ENCODE measurements at places on chromosomes 12 and 14. TPM values are rescaled to one million over a fixed set of nuclear protein-coding genes. Genes with fewer than 3 reads are reported as not detected.

SLC6A15 gene
- total RNA-seq, result not detected

DNA sequence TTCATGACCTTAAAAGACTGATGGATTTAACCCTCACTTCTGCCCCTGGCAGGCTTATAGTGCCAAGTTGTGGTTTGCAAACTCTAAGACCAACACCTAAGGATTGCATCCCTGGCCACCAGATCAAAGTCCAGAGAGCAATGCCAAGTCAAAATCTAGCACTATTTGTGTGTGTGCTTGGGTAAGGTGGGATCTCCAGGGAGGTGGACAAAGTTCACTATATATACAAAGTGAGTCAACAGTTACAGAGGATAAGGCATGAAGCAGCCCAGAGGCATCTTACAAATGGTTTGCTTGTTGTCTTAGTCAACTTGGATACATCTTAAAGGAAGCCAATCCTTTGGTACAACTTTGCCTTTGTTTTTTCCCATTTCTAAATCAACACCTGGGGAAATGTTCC lies 137.3 kb downstream of the MSRB3 start:
- no peak for DNase-seq

- no peak for DNase-seq
These were observed 8.6 kb upstream of the ANKRD9 start for GRCh38 chr14:102518063-102518648.

GRCh38 chr14:22268875-22269274 lies 320.1 kb downstream of the DAD1 start:
- no peak for DNase-seq

DNA sequence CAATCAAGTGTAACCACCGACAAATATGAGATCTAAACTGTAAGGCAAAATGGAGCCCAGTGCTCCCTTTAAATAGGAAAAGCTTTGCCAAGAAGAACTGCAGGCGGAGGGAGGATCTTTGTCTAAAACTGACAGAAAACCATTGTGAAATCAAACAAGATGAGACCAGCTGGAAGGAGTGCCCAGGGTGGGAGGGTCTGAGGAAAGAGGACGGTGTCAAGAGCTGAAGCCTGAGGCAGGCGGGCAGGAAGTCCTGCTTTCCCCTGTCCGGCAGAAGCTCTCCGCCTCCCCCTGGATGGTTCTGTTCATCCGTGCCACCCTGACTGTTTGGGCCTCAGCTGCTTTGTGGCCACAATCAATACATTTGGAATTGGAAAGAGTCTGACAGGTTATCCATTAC lies 37.5 kb downstream of the CDC42BPB start:
- DNase-seq, result no peak

RCOR1 gene
- total RNA-seq, result 11.0 TPM

GRCh38 chr12:88958946-88959345 lies 378.7 kb upstream of the KITLG start:
- no peak for DNase-seq

DNA sequence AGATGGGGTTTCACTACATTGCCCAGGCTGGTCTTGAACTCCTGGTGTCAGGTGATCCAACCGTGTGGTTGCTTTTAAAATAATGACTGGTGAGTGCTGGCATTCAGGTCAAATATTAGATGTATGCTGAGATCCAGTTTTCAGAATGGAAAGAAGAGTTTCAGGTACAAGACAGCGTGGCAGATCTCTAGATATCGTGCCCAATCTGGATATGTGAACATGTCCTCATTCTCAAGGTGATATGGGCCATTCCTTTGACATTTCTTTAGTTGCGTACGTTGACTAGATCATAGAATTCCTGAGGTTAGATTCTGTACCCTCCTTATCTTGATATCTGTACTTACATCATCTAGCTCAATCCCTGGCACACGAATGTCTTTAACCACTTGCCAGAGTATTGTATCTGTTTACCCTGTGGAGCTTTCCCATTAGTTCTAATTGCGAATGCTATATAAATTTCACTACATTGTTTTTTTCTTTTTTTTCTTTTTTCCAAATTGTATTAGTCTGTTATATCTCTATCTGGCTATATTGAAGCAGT lies 80.2 kb downstream of the ANO6 start:
- no peak for DNase-seq

GRCh38 chr14:75283162-75283832 lies 4.7 kb downstream of the FOS start:
- no peak for DNase-seq

GRCh38 chr12:42473130-42473529 lies 116.4 kb downstream of the PRICKLE1 start:
- DNase-seq, result no peak

GDF3 gene
- total RNA-seq, result 0.19 TPM

- DNase-seq, result no peak
These were observed 16.1 kb downstream of the TAMALIN start for GRCh38 chr12:52022841-52023181.

DNA sequence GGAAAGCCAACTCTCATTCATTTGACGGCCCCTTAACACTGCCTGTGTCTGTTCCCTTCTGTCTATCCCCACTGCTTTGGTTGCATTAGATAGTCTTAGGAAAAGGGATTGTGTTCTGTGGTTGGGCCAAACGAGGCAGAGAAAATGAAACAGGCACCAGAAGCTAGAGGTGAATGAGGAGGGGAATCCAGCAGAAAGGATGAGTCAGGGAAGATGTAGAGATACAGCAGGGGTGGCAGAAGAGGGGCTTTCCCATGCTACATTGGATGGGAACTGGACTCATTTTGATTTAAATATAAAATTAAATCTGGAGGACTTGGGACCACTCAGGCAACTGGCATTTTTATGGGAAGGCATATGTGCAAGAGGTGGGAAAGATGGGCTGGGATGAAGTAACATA lies 43.3 kb downstream of the OTOGL start:
- no peak for DNase-seq

DNA sequence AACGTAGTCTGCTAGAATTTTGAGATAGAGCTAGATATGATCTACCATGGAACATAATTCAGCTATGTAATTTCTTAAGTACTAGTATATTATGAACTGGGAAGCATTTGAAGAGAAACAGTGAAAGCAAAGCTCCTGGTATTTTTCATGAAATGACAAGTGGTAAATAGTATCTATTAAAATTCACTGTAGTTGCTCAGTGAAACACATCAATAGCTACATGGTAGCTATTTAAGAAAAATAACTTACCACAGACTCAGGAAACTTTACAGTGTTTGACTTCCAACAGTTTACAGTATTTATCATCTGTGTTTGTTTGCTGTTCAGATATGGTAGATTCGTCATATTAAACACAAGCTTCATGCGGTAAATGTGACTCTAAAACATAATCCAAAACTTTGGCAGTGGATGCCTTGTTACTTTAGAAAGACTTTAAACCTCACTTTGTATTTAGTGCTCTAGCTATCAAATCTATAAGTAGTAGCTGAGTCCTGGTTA lies 25.2 kb downstream of the WNK1 start:
- DNase-seq, result no peak

Data from left ventricle myocardium inferior (tissue), 1 donor.